ENCODE measurements at places on chromosomes 16 and 17. TPM values are rescaled to one million over a fixed set of nuclear protein-coding genes. Genes with fewer than 3 reads are reported as not detected.

The CMTM2 gene
- not detected for total RNA-seq

The SLC25A39 gene
- total RNA-seq: 133 TPM

The KRTAP9-2 gene
- not detected for total RNA-seq

The MT1M gene
- 0.34 TPM for total RNA-seq

The AANAT gene
- not detected for total RNA-seq

The SLFN14 gene
- not detected for total RNA-seq

The GRN gene
- 1,739 TPM for total RNA-seq

The ZNF205 gene
- 17.8 TPM for total RNA-seq

The FOXO3B gene
- total RNA-seq: 3.0 TPM
